Left kidney (tissue), 8 donors: ENCODE measurements at places on chromosomes 1 and 21. TPM values are rescaled to one million over a fixed set of nuclear protein-coding genes. Genes with fewer than 3 reads are reported as not detected.

- DNase-seq = no peak
These were observed 4.1 kb upstream of the ANKRD35 start for GRCh38 chr1:145889722-145890121.

DNA sequence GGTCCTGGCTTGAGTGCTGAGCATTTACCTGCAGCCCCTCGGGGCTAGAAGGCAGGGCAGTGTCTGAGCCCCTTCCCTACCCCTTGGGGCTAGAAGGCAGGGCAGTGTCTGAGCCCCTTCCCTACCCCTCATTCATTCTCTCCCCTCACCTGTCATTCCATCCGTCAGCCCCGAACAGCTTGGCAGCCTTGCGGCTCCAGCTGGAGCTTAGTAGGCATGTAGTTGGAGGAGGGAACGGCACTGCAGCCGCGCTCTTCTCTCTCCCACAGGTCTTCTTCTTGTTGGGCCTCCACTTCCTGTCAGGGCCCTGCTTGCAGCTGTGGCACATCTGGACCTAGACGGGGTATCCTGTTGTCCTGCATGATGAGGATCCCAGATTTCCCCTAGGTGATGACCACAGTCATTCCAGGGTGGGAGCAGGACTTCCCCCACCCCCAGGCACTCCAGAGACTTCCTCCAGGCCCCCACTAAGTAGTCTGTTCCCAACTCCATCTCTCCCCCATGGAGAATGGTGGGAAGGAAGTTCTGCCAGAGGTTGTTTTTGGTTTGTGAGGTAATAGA is 22.2 kb downstream of the MAPKAPK2 start:
- DNase-seq = no peak

Gene COL8A2
- polyA plus RNA-seq = 1.2 TPM

Gene GPR61
- 1.1 TPM for polyA plus RNA-seq

GRCh38 chr21:24737296-24737850 is 869.9 kb downstream of the MRPL39 start:
- DNase-seq = no peak

DNA sequence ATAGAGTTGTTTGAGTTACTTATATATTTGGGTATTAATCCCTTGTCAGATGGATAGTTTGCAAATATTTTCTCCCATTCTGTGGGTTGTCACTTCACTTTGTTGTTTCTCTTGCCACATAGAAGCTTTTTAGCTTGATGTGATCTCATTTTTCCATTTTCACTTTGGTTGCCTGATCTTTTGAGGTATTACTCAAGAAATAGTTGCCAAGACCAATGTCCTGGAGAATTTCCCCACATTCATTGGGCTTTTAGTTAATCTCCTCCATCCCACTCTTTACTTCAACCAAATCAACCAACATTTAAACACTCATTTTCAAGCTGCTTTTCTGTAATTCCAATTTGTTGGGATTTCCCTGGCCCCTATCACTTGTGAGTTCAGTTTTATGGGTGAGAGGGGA is 69.0 kb downstream of the LEPR start:
- DNase-seq = no peak

GRCh38 chr1:228765168-228765946 is 30.1 kb downstream of the RHOU start:
- DNase-seq = no peak

Gene ZSWIM5
- polyA plus RNA-seq = 9.6 TPM

DNA sequence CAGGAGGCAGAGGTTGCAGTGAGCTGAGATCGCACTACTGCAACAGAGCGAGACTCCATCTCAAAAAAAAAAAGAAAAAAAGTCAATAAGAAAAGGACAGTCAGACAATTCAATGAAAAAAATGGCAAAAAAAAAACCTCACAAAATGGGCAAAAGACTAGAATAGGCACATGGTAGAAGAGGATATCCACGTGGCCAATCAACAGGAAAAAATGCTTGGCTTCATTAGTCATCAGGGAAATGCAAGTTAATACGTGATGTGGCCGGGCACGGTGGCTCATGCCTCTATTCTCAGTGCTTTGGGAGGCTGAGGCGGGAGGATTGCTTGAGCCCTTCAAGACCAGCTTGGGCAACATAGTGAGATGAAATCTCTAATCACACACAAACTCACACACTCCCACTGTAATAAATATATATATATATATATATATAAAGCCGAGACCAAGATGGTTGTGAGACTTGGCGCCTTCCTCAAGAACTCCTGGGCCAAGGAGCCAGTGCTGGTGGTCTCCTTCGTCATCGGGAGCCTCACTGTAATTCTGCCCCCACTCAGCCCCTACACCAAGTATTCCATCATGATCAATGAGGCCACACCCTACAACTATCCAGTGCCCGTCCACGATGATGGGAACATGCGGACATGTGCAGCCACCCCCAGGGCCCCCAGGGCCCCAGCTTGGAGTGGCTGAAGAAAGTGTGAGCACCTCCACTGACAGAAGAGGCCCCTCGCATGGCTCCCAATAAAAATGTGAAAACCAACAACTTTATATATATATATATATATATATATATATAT is 22.9 kb upstream of the LEFTY2 start:
- no peak for DNase-seq

- peak; percentile 57 for DNase-seq
These were observed 3.1 kb downstream of the SMIM1 start for GRCh38 chr1:3775490-3776230.

GRCh38 chr1:85074365-85074964 is 26.2 kb upstream of the MCOLN3 start:
- no peak for DNase-seq

DNA sequence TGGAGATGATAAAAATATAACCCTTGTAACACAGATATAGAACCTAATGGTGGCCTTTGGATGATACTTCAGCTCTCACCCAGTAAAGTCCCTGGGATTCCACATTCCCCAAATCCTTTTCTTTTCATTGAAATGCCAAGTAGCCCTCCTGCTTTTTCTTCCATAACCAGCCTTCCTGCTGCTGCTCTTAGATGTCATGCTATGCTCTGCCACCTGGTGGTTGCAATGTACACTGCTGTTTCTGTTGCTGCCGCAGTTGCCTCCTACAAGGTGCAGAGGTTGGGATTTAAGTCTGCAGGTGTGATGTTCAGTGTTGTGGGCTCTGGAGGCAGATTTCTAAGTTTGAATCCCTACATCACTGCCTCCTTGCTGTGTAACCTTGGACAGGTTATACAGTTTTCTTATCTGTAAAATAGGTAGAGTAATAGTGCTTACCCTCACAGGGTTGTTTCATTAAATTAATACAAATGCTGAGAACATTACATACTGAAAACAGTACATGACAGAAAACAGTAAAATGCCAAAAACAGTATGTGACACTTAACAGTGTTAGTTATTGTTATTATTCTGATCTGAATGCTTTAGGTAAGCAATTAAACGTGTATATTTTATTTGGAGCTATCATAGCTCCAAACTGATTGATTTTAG is 64.3 kb downstream of the CAMSAP2 start:
- peak; percentile 79 for DNase-seq

GRCh38 chr21:26106562-26106961 is 64.0 kb downstream of the APP start:
- DNase-seq = no peak

DNA sequence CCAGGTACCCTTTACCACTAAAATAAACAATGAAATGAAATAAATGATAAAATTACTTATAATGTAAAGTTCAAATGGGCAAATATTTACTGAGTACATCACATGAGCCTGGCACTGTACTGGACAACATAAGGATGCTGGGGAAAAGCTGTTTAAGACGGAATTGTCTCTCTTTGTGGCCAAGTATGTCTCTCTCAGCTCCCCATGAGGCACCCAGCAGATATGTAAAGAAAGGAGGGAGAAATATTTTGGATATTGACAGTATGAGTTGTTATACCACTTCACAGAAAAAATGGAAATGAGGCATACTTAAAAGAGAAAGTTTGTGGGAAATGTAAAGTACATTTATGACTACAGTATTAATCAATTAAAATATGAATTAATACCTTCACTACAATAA is 1.0 kb upstream of the TNFSF4 start:
- DNase-seq = no peak

GRCh38 chr1:202221911-202222909 is 28.6 kb downstream of the LGR6 start:
- DNase-seq = no peak

Gene PRELP
- 1.3 TPM for polyA plus RNA-seq

Gene HUNK
- 18.1 TPM for polyA plus RNA-seq

- no peak for DNase-seq
These were observed 27.0 kb downstream of the TRIM11 start for GRCh38 chr1:228379666-228380065.

GRCh38 chr1:239731082-239731748 is 344.8 kb downstream of the CHRM3 start:
- no peak for DNase-seq

DNA sequence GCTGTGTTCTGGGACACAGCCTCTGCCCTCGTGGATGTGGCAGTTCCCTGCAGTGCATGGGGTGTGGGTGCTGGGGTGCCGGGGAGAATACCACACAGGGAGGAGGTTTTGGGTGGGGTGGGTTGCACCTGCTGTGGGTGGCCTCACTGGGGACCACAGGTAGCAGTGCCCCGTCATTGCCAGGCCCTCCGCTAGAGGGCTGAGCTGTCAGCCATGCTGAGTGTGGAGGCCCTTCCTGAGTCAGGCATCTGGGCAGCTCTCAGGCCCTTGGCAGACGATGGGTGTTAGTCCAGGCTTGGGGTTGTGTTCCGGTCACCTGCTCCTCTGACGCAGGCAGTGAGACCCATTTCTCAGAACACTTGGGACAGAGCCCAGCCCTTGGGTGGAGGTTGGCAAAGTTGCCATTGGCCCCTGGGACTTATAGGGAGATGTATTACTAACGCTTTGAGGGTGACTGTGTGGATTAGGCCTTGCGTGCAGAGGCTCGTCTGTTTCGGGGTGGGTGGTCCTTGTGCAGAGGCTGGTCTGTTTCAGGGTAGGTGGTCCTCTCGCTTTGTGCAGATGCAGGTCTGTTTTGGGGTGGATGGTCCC is 23.9 kb downstream of the PCNT start:
- no peak for DNase-seq
